ENCODE measurements at places on chromosomes 11 and 22. TPM values are rescaled to one million over a fixed set of nuclear protein-coding genes. Genes with fewer than 3 reads are reported as not detected.

Gene DUSP8
- 5.6 TPM for total RNA-seq

Gene CCDC188
- not detected for total RNA-seq

Gene OR2AT4
- not detected for total RNA-seq

Gene MAPK8IP1
- 74.7 TPM for total RNA-seq

Gene HPX
- total RNA-seq = 2.3 TPM
